ENCODE measurements at places on chromosomes 4 and X.

DNA sequence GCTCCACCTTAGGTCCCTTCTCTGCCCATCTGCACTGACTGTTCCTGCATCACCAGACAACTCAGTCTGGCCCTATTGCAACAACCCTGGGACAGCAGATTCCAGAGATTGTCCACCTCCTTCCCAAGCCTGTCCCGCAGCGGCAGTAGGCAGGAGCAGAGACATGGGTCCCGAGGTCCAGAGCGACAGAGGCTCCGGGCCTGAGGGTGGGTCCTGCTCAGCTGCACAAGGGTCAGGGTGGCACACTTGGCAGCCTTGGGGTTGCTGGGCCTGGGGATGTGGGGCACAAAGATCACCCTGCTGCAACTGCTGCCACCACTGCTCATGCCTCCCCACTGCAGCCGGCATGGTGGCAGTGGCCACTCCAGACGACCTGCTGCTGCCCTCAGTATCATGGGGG is 674.5 kb downstream of the SH3BGRL start:
- DNase-seq: no peak

GRCh38 chrX:151902813-151903591 is 9.7 kb upstream of the MAGEA4 start:
- DNase-seq: no peak

GRCh38 chr4:54027311-54027710 is 37.1 kb downstream of the CHIC2 start:
- no peak for DNase-seq

DNA sequence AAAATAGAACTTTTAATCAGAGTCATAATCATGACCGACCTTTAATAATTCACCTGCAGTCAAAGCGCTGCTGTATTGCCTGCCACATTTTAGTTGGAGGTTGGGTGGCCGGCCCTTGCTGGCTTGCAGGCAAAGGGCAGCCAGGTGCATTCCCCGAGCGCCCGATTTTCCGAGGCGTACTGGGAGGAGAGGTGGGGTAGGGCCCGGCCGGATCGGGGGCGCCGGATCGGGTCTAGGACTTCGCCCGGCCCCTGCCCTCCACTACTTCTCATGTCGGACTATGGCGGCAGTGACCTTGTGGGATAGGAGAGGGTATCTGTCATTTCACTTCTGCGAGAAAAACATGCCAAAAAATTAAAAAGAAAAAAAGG is 2.5 kb upstream of the RS1 start:
- no peak for DNase-seq

Data from activated CD8-positive, alpha-beta memory T cell treated with anti-CD3 and anti-CD28 coated beads for 48 hours (primary cell).